Stimulated activated CD8-positive, alpha-beta memory T cell treated with anti-CD3 and anti-CD28 coated beads, Interleukin-7, amount 100 ng/mL, for 1 hour (primary cell): ENCODE measurements at places on chromosomes 4 and X.

DNA sequence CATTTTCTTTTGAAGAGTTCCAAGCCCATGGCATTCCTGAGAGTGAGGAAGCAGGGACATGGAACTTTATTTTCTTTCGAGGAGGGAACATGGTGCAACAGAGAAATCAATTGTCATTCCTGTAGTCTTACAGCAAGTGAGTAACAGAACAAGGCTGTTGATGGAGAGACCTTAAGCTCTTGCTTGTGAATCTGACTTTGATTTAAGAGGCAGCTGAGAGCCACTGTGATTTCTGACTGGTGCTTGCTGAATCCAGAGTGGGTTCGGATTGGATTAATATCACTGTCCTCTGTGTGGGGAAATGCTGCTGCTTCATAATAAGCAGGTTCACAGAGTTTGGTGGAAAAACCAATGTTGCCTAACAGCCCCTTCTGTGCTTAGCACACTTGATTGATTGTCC, 4.7 kb upstream of the ATP1B4 start:
- DNase-seq = no peak

GRCh38 chr4:81432825-81433224, 38.9 kb downstream of the RASGEF1B start:
- DNase-seq = no peak

DNA sequence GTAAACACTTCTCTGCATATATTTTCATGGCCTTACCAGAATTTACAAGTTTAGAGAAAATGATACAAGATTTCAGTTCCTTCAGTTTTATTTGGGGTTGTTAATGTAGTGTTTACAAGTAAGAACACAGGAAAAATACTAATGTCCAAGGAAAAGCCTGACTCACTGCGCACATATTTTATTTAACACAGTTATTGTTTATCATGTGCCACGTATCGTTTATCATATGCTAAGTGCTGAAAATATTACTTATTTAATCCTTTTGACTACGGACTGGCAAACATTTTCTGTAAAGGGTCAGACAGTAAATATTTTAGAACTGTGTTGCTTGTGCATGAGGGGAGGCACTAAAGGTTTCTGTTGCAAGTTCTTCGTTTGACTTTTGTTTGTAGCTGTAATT, 794 bp downstream of the HSD17B13 start:
- DNase-seq = no peak

GRCh38 chr4:96293806-96294205, 453.9 kb downstream of the PDHA2 start:
- no peak for DNase-seq

DNA sequence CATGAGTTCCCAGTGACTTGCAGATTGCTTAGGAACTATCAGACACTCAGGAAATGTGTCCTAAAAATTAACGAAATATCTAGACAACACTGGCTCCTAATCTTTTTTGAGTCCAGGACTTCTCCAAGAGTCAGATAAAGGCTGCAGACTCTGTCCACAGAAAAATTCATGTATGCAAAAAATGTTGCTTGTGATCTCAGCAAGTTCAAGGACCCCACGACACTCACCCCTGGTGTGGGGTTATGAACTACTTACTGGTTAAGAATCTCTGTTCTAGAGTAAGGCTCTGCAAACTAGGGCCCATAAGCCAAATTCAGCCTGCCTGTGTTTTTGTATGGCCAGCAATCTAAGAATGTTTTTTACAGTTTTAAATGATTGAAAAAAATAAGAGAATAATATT, 93.2 kb downstream of the MBNL3 start:
- DNase-seq = no peak

- no peak for DNase-seq
Measured at GRCh38 chr4:24979554-24979953, 51.2 kb downstream of the LGI2 start.

- no peak for DNase-seq
Measured at GRCh38 chrX:142251202-142251601, 46.1 kb upstream of the MAGEC2 start.

- DNase-seq = no peak
Measured at GRCh38 chr4:150385606-150386005, 196.3 kb upstream of the MAB21L2 start.

DNA sequence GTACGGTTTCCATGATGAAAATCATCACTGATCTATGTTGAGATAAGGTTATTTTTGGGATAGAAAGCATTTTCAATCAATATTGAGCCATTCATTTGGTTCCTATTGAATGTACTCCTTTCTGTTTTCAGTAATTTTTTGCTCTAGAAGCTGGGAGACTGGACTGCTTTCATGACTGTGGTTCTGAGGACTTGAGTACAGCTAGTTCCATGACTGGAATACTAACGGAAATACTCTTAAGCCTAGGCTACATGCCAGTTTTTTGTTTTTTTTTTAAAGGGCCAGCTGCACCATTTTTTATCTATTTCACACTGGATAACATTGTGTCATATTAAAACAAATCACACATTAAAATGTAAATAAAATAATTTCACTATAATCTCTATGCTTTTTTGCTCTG, 16.7 kb downstream of the PRR32 start:
- DNase-seq = no peak

- no peak for DNase-seq
Measured at GRCh38 chrX:47877327-47877726, 40.6 kb downstream of the ZNF81 start.

- no peak for DNase-seq
Measured at GRCh38 chr4:95643627-95644026, 94.9 kb upstream of the UNC5C start.

DNA sequence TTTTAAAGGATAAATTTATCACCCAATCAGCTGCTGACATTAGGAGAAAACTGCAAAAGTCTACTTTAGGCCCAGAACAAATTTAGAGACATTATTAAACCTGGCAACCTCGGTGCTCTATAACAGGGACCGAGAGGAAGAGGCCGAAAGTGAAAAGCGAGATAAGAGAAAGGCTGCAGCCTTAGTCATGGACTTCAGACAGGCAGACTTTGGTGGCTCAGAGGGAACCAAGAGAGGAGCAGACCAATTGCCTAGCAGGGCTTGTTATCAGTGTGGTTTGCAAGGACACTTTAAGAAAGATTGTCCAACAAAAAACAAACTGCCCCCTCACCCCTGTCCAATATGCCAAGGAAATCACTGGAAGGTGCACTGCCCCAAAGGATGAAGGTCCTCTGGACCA, 12.8 kb upstream of the UGT2B10 start:
- no peak for DNase-seq

DNA sequence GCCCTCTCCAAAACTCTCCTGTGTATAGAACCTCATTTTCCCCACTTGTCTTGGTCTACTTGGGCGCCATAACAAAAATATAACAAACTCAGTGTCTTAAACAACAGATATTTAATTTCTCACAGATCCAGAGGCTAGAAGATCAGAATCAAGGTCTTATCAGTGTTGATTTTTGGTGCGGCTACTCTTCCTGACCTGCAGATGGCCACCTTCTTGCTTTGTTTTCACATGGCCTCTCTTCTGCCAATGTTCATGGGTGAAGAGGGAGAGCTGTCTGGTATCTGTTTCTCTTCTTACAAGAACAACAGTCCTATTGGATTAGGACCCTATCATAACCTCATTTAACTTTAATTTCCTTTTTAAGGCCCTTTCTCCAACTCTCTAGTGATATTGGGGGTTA, 177.3 kb downstream of the PABPC4L start:
- DNase-seq = no peak

DNA sequence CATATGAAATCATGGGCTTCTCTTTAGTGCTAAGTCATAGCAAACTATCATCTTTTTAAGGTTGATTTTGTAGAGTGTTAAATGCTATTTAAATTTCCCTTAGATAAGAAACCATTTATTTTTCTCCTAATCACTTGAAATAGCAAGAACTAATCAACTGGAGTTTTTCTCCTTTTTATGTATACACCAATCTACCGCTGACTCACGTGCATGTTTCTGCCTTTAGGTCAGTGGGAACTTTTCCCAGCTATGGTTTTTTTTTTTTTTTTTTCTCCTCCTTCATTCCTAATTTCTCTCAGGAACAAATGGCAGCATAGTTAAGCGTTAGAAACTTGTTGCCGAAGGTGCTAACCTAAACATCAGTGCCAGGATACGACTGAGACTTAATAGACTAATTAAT, 176.4 kb downstream of the BMPR1B start:
- DNase-seq = no peak

- DNase-seq = no peak
Measured at GRCh38 chr4:186724058-186724863, 605 bp upstream of the FAT1 start.

DNA sequence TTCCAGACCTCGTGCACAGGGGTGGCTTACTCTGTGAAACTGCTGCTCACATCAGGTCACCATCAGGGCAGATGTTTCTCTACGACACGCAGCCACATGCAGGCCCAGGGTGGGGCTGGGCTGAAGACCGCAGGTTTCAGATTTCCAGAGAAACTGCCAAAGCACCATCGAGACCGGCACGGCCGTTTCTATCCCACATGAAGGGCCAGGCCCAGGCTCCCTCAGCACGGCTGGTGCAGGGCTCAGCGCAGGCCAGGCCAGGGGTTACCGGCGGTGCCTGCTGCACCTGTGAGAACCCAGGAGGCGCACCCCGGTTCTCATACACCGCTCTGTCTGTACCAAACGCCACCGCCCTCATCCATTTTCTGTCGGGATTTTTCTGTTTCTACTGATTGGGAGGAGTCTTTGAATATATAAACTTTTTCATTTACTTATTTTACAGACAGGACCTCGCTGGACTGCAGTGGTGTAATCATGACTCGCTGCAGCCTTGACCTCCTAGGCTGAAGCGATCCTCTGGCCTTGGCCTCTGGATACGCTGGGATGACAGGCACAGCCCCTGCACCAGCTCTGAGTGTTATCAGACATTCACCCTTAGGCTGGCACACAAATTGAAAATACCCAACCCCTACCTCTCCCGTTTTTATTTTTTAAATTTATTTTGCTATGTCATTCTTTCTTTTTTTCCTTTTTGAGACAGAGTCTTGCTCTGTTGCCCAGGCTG, 17.1 kb downstream of the CTBP1 start:
- no peak for DNase-seq

DNA sequence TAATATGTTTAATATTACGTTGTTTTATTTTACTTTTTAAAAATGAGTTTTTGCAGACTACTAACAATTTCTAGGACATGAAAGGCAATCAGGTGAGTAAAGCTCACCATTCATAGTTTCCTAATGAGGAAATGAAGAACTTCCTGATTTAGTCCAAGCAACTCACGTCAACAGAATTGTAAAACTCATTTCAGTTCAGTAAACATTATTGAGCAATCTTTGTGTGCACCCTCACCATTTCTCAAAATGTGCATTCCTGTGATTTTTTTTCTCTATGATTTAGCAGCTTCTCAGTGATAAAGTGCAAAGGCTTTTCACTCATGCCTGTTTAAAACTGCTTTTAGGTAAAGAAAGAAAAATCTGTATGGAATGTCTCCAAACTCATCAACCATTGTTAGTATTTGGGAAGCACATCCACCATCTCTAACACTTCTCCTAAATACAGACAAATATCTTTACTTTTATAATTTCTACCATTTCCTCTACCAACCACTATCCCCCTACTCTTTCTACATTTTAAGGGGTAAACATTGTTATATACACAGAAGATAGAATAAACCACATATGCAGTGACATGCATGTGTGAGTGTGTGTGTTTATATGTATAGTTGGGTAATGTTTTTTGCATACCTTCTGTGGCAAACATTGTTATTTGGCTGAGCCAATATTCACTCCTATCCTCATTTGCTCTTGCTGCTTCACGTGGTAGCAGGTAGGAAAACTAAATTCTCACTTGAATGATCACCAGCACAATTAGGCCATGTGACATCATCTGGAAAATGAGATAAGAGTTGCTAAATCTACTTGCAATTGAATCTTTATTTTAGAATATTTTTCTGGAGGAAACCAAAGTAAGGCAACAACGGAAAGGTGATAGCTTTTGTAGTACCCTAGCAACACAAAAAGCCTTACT, 54.7 kb upstream of the PRDM8 start:
- DNase-seq = no peak

DNA sequence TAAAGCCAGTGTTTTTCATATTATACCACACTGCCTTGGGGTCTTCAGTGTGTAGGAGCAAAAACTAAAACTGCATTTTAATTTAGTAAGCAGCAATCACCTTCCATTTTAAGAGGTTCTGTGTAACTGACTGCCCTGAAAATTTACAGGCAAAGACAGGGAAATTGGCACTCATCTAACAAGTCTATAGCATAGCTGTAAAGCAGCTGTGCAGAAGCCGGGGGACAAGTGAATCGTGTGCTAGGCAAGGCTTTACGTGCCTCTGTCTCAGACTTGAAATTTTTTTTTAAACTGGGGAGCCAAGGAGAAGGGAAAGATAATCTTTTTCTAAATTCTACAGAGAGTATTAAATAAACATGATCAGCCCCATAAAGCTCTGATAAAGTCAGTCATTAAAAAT, 39.7 kb downstream of the TSPAN5 start:
- DNase-seq = no peak

GRCh38 chr4:84809946-84810345, 156.5 kb downstream of the WDFY3 start:
- DNase-seq = no peak

- no peak for DNase-seq
Measured at GRCh38 chr4:118910221-118910620, 21.6 kb downstream of the SYNPO2 start.

DNA sequence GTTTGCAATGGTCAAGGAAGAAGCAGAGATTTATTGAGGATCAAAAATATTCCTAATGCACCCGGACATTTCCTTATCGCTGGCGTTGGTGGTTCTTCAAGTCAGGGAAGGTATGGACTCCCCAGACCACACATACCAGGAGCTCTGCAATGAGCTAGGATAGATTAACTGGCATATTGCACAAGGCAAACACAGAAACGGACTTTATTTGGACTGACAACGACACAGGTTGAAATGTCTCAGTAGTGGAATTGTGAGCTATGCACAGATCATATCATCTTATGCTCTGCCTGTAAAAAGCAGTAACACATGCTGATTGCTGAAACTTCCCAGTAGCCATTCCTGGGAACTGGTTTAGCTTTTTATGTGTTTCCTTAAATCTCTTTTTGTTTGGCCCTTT, 1.7 kb downstream of the TSPAN7 start:
- no peak for DNase-seq

- no peak for DNase-seq
Measured at GRCh38 chr4:22435652-22436051, 80.2 kb downstream of the ADGRA3 start.

- DNase-seq = no peak
Measured at GRCh38 chrX:110836982-110837381, 41.4 kb upstream of the CHRDL1 start.

- no peak for DNase-seq
Measured at GRCh38 chr4:149912000-149912399, 96.4 kb upstream of the IQCM start.
